ENCODE measurements at places on chromosomes 3 and 15. TPM values are rescaled to one million over a fixed set of nuclear protein-coding genes. Genes with fewer than 3 reads are reported as not detected.

DNA sequence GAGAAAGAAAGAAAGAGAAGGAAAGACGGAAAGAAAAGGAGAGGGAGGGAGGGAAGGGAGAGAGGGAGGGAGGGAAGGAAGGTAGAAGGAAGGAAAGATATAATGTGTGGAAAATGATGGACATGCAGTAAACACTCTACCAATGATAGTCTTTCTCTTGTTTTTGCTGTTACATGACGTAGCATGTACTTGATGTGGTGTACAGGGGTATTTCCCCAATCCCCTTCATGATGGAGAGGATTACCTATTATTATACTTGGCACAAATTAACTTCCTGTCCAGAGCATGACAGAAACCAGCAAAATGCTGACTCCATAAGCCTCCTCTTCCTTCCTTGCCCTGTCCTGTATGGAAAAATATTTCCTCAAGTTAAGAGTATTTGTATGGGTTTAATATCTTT, 124.4 kb downstream of the B3GALNT1 start:
- no peak overlapping the region for H3K4me3 ChIP-seq
- H3K27me3 ChIP-seq, result peaks cover 1% of the 10 kb centered on the region
- H3K4me1 ChIP-seq, result peaks cover 8% of the 10 kb centered on the region

DNA sequence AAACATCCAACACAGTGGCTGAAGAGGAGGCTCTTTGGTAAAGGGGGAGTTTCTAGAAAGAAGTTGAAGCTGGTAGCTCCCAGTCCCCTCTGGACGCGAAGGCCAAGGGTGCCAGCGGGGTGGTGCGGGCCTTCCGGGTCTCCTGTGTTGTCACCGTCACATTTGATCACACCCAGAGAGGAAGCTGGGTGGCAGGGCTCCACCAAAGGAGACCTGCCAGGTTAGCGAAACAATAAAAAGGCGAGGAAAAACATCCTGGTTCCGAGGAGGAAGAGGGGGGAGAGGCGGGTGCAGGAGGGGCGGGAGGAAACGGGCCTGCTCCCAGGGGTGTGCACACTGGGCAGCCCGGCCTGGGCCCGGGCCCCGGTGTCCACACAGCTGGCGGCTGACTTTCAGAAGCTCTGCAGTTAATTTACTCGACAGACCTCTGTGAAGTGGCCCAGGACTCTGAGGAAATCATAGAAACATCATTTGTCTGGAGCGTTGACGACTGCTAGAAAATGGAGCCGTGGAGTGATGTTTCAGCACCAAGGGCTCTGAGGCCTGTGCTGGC, 12.1 kb downstream of the HEG1 start:
- H3K36me3 ChIP-seq, result peaks cover 40% of the 10 kb centered on the region
- no peak overlapping the region for H3K27ac ChIP-seq
- no peak for DNase-seq
- peaks cover 3% of the 10 kb centered on the region for H3K27me3 ChIP-seq
- peaks cover 12% of the 10 kb centered on the region for H3K4me1 ChIP-seq

Gene UCN2
- total RNA-seq, result not detected

DNA sequence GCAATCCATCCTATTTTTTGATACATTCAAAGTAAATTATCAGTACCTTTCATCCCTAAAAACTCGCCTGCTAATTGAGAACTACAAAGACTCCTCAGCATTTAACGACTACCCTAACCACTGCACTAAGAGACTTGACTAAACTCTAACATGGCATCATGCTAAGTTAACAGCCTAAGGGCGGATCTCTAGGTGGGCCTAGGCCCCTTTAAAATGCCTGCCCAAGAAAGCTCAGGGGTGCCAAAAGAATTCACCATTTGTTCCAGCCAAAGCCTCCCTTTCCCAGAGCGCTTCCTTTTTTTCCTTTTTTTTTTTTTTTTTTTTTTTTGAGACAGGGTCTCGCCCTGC, 568 bp upstream of the NEK4 start:
- peak overlapping the region; percentile 88 for H3K4me3 ChIP-seq
- peaks cover 19% of the 10 kb centered on the region for H3K4me1 ChIP-seq
- H3K27me3 ChIP-seq, result no peaks in the 10 kb centered on the region
- no peak for DNase-seq
- peaks cover 10% of the 10 kb centered on the region for H3K36me3 ChIP-seq

GRCh38 chr3:151909681-151910405, 36.4 kb downstream of the SUCNR1 start:
- H3K27ac ChIP-seq, result no peak overlapping the region
- no peak for DNase-seq
- no peaks in the 10 kb centered on the region for H3K4me1 ChIP-seq
- H3K36me3 ChIP-seq, result no peaks in the 10 kb centered on the region
- H3K4me3 ChIP-seq, result no peak overlapping the region

- peaks cover 20% of the 10 kb centered on the region for H3K4me1 ChIP-seq
- no peak overlapping the region for H3K4me3 ChIP-seq
- H3K27ac ChIP-seq, result no peak overlapping the region
- H3K36me3 ChIP-seq, result no peaks in the 10 kb centered on the region
Observed at GRCh38 chr15:52232327-52232726, 41.1 kb upstream of the GNB5 start.

GRCh38 chr3:42688487-42689420, 3.4 kb downstream of the KLHL40 start:
- peaks cover 2% of the 10 kb centered on the region for H3K4me1 ChIP-seq
- peaks cover 12% of the 10 kb centered on the region for H3K27me3 ChIP-seq
- DNase-seq, result no peak
- no peaks in the 10 kb centered on the region for H3K36me3 ChIP-seq

GRCh38 chr3:77053795-77054194, 13.9 kb downstream of the ROBO2 start:
- no peak overlapping the region for H3K27ac ChIP-seq
- H3K27me3 ChIP-seq, result no peaks in the 10 kb centered on the region
- no peaks in the 10 kb centered on the region for H3K4me1 ChIP-seq
- DNase-seq, result no peak
- no peaks in the 10 kb centered on the region for H3K36me3 ChIP-seq
- no peak overlapping the region for H3K4me3 ChIP-seq

GRCh38 chr3:190307164-190307545, 15.1 kb downstream of the CLDN1 start:
- peaks cover 14% of the 10 kb centered on the region for H3K4me1 ChIP-seq
- H3K4me3 ChIP-seq, result peak overlapping the region; percentile 19
- no peaks in the 10 kb centered on the region for H3K27me3 ChIP-seq
- H3K36me3 ChIP-seq, result no peaks in the 10 kb centered on the region
- peak overlapping the region; percentile 71 for H3K27ac ChIP-seq

GRCh38 chr3:120506828-120507774, 56.3 kb upstream of the FSTL1 start:
- no peak overlapping the region for H3K27ac ChIP-seq
- DNase-seq, result no peak
- H3K36me3 ChIP-seq, result no peaks in the 10 kb centered on the region
- no peaks in the 10 kb centered on the region for H3K4me1 ChIP-seq
- H3K4me3 ChIP-seq, result no peak overlapping the region

Gene FBXO40
- total RNA-seq, result not detected

DNA sequence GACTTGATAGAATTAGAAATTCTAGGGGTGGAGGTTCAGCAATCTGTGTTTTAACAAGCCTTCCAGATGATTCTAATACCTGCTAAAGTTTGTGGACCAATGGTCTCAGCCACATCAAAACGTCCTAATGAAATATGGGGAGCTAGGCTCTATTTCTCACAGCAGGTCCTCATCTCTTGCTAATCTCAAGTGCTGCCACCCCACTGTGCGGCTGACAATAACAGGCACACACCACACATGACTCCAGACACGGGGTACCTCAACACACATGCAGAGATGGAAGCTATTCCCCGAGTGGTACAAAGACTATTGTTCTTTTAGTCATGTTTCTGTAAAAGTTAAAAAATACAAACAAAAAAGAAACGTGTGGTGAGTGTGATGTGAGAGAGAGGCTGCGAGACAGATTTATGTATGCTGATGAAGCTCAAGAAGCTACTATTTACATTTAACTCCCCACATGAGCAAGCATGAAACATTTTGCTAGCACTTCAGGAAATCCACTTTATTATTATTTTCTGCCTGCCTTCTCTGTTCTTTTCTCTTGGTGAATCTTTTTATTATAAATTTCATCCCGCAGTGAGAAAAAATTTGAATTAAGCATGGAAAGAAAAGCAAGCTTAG, 405.6 kb downstream of the MAGI1 start:
- no peak overlapping the region for H3K27ac ChIP-seq
- DNase-seq, result no peak
- no peaks in the 10 kb centered on the region for H3K27me3 ChIP-seq
- no peaks in the 10 kb centered on the region for H3K36me3 ChIP-seq

Gene SKOR1
- 0.09 TPM for total RNA-seq

DNA sequence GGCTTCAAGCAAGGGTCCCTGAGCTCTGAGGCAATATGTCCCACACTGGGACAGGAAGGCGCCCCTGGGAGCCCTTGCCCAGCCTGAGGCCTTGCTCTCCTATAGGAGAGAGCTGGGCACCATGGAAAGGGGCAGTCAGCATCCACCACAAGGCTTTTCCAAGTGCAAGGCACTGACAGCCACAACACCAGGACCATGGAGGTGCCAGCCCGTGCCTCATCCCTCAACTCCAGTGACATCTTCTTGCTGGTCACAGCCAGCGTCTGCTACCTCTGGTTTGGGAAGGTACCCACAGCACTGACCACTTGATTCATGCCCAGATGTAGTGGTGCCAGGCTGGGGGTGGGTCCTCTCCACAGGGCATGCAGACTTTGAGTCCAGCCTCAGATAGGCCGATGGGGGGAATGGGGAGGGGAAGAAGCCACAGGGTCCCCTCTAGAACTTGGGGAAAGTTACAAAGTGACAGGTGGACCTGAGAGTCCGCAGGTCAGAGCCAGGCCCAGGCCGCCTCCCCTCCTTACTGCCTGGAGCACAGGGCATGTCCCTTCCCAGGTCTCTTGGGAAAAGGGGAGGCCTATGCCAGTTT, 11.8 kb downstream of the VILL start:
- DNase-seq, result no peak
- H3K4me3 ChIP-seq, result no peak overlapping the region
- H3K36me3 ChIP-seq, result peaks cover 33% of the 10 kb centered on the region
- no peaks in the 10 kb centered on the region for H3K27me3 ChIP-seq

- no peaks in the 10 kb centered on the region for H3K27me3 ChIP-seq
- H3K4me1 ChIP-seq, result no peaks in the 10 kb centered on the region
- no peak overlapping the region for H3K27ac ChIP-seq
Observed at GRCh38 chr3:181919375-181919774, 207.7 kb downstream of the SOX2 start.

Gene KLF15
- 0.19 TPM for total RNA-seq

Gene TTC21A
- total RNA-seq, result 0.89 TPM

Gene FANCI
- 189 TPM for total RNA-seq

DNA sequence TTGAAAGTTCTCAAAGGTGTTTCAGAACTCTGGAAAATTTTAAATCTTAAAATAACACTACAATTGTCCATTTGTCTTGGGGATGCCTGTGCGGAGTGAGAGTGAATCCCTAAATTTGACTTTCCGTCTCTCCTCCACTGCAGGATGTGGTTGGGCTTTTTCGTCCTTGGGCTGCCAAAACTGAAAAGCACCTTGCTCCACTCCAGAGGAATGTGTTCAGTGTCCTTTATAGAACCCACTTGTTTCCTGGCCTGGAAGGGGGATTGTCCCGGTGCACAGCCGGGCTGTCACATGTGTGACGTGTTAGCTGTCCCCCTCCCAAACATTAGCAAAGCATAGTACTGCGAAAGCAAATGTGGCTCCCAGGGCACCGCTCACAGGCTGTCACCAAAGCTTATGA, 69.6 kb upstream of the ATP10A start:
- H3K36me3 ChIP-seq, result no peaks in the 10 kb centered on the region
- DNase-seq, result no peak
- H3K27ac ChIP-seq, result no peak overlapping the region
- no peak overlapping the region for H3K4me3 ChIP-seq
- peaks cover 6% of the 10 kb centered on the region for H3K4me1 ChIP-seq

- no peak overlapping the region for H3K4me3 ChIP-seq
- H3K27ac ChIP-seq, result no peak overlapping the region
Observed at GRCh38 chr3:180646187-180646790, 33.0 kb downstream of the CCDC39 start.

- H3K27ac ChIP-seq, result no peak overlapping the region
- DNase-seq, result peak; percentile 28
- peaks cover 28% of the 10 kb centered on the region for H3K27me3 ChIP-seq
- no peaks in the 10 kb centered on the region for H3K36me3 ChIP-seq
- no peaks in the 10 kb centered on the region for H3K4me1 ChIP-seq
Observed at GRCh38 chr3:126184465-126185000, 4.1 kb upstream of the ALDH1L1 start.

- no peak for DNase-seq
- no peak overlapping the region for H3K27ac ChIP-seq
- no peaks in the 10 kb centered on the region for H3K27me3 ChIP-seq
- peaks cover 57% of the 10 kb centered on the region for H3K36me3 ChIP-seq
- no peak overlapping the region for H3K4me3 ChIP-seq
- peaks cover 10% of the 10 kb centered on the region for H3K4me1 ChIP-seq
Observed at GRCh38 chr15:58604455-58604923, 145.0 kb downstream of the ADAM10 start.

- H3K27me3 ChIP-seq, result no peaks in the 10 kb centered on the region
- peaks cover 31% of the 10 kb centered on the region for H3K4me1 ChIP-seq
- H3K4me3 ChIP-seq, result peak overlapping the region; percentile 24
- DNase-seq, result no peak
Observed at GRCh38 chr3:172152874-172153273, 113.5 kb downstream of the FNDC3B start.

GRCh38 chr3:140863580-140864009, 78.0 kb upstream of the SLC25A36 start:
- no peaks in the 10 kb centered on the region for H3K4me1 ChIP-seq
- no peak overlapping the region for H3K27ac ChIP-seq
- H3K27me3 ChIP-seq, result peaks cover 4% of the 10 kb centered on the region
- H3K4me3 ChIP-seq, result no peak overlapping the region
- DNase-seq, result peak; percentile 85

GRCh38 chr3:5791558-5791957, 604.1 kb downstream of the EDEM1 start:
- H3K36me3 ChIP-seq, result no peaks in the 10 kb centered on the region
- DNase-seq, result no peak

GRCh38 chr15:70558406-70559264, 204.7 kb downstream of the UACA start:
- peaks cover 28% of the 10 kb centered on the region for H3K27me3 ChIP-seq
- no peaks in the 10 kb centered on the region for H3K36me3 ChIP-seq
- no peak for DNase-seq
- H3K4me1 ChIP-seq, result peaks cover 9% of the 10 kb centered on the region

- peaks cover 3% of the 10 kb centered on the region for H3K27me3 ChIP-seq
- no peak for DNase-seq
- no peak overlapping the region for H3K27ac ChIP-seq
- no peaks in the 10 kb centered on the region for H3K36me3 ChIP-seq
Observed at GRCh38 chr3:72576563-72576962, 271.7 kb downstream of the SHQ1 start.

- no peak overlapping the region for H3K4me3 ChIP-seq
- H3K27ac ChIP-seq, result no peak overlapping the region
- DNase-seq, result no peak
- no peaks in the 10 kb centered on the region for H3K36me3 ChIP-seq
- H3K27me3 ChIP-seq, result no peaks in the 10 kb centered on the region
Observed at GRCh38 chr3:192133271-192133670, 594.1 kb downstream of the FGF12 start.

DNA sequence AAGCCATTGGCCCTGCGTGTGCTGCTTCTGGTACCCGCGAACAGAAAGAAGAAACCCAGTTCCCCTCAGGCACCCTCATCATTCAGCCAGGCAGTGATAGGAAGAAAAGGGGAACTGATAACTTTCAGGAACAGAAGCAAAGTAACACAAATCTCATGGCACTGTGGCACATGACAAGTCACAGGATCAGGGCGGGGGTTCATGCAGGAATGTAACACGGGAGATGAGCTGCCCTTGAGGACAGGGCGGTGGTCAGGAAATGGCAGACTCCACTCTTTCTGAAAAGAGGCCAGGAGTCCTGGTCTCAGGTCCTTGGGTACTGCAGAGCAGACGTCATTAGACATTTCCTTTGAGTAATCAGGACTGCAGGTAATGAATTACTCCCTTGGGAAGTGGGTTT, 95.5 kb downstream of the CCNL1 start:
- H3K4me1 ChIP-seq, result peaks cover 15% of the 10 kb centered on the region
- H3K36me3 ChIP-seq, result no peaks in the 10 kb centered on the region
- no peak for DNase-seq
- peaks cover 22% of the 10 kb centered on the region for H3K27me3 ChIP-seq
- H3K4me3 ChIP-seq, result no peak overlapping the region

Gene FSTL1
- 0.12 TPM for total RNA-seq

Gene GNAT1
- total RNA-seq, result not detected

All from activated CD4-positive, alpha-beta T cell treated with anti-CD3 and anti-CD28 coated beads, Interleukin-2, amount 10 ng/mL, durations not matched to agents 24 days and 14 days (primary cell).